Activated CD8-positive, alpha-beta memory T cell treated with anti-CD3 and anti-CD28 coated beads for 4 hours (primary cell): ENCODE measurements at places on chromosomes 6 and 20.

GRCh38 chr6:16130932-16131387 is 2.1 kb downstream of the MYLIP start:
- peak; percentile 25 for DNase-seq

DNA sequence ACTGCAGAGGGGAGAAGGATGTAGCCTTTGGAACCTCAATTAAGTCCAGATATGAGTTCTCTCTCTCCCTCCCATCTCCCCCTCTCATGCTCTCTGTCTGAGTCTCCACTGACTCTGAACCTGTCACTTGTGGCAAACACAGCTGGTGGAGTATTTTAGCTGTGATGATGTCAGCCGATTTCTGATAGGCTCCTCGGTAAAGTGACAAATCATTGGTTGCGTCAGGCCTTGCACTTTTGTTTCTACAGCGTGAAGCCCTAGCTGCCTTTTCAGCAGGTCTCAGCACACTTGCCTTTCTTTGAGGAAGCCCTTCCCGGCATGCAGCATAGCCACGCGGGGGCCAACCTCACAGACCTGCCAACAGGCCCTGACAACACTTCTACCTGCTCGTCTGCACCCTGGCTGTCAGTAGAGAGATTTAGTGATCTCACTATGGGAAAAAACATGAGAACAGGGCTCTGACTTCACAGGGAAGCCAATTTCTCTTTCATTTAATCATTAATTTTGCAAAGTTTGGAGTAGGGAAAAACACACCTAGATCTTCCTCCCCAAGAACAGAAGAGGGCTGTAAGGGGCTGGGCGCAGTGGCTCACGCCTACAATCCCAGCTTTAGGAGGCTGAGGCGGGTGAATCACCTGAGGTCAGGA is 84.4 kb downstream of the GMPR start:
- peak; percentile 59 for DNase-seq

GRCh38 chr20:19649041-19649440 is 109.0 kb upstream of the RIN2 start:
- DNase-seq = no peak

DNA sequence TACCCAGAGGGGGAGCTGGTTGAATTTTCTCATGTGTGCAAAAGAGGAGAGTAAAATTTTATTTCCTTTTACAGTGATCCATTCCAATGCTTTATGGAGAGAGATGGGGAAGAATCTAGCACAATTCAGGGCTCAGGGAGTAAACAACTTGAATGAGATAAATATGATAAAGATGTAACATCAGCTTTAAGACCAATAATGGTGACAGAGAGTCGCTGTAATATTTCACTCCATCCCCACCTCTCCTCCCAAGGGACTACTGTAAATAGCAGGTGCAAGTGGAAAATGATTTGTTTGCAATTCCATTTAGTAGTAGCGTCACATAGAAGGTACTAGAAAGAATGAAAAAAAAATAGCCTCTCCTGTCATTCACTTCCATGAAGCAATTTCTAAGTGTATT is 4.8 kb downstream of the CRISP3 start:
- DNase-seq = no peak

DNA sequence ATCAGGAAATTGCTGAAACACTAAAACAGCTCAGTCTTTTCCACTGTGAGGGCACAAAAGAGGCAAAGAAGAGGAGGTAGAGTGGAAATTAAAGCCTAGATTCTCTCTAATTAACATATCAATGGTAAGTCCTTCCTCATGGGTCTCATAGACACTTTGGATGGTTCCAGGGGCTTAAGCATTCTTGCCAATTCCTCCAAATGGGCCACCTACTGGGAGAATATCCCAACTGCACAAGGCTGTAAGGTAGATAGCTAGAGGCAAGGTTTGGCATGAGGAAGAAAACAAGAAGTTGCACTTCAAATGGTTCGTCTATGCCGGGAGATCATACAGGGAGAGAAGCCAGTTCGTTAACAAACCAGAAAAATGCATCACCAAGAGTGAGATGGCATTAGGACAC is 107.6 kb upstream of the KHDRBS2 start:
- DNase-seq = no peak

DNA sequence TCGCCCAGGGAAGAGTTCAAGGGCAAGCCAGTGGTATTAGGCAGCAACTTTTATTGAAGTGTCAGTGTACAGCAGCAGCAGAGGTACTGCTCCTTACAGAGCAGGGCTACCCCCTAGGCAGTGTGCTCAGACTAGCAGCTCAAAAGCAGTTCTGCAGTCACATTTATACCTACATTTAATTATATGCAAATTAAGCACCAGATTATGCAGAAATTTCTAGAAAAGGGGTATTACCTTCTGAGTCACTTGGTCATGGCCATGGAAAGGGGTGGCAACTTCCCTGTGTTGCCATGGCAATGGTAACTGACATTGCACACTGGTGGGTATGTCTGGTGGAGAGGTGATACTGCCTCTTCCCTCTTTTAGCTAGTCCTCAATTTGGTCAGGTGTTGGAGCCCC is 2.1 kb upstream of the ZKSCAN4 start:
- no peak for DNase-seq

DNA sequence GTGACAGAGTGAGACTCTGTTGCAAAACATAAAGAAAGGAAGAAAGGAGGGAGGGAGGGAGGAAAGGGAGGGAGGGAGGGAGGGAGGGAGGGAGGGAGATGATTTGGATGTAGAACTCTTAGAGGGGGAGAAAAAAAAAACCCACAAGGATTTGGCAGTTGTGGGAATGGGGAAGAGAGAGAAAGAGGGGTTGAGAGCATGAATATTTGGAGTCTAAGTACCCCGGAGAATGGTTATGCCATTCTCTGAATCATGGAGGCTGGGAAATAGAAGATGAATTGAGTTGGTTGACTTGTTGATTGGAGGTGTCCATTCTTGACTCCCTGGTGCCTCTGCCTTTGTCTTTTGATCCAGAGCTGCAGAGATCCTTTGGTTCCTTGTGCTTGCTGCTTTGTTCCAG is 35.7 kb downstream of the RALY start:
- DNase-seq = no peak

GRCh38 chr20:24985802-24986201 is 6.7 kb downstream of the APMAP start:
- DNase-seq = no peak

GRCh38 chr6:167398214-167399050 is 73.5 kb downstream of the TTLL2 start:
- no peak for DNase-seq

DNA sequence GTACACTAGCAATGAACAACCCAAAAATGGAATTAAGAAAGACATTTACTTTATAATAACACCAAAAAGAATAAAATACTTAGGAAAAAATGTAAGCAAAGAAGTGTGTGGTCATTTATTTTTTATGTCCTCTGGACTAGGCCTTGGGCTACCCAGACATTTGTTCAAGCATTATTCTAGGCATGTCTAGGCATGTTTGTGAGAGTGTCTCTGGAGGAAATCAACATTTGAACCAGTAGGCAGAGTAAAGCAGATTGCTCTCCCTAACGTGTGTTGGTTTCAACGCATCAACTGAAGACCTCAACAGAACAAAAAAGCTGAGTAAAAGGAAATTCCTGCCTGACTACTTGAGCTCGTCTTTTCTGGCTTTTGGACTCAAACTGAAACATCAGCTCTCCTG is 84.5 kb downstream of the ANKEF1 start:
- no peak for DNase-seq

GRCh38 chr6:118714756-118715155 is 63.4 kb upstream of the CEP85L start:
- no peak for DNase-seq

DNA sequence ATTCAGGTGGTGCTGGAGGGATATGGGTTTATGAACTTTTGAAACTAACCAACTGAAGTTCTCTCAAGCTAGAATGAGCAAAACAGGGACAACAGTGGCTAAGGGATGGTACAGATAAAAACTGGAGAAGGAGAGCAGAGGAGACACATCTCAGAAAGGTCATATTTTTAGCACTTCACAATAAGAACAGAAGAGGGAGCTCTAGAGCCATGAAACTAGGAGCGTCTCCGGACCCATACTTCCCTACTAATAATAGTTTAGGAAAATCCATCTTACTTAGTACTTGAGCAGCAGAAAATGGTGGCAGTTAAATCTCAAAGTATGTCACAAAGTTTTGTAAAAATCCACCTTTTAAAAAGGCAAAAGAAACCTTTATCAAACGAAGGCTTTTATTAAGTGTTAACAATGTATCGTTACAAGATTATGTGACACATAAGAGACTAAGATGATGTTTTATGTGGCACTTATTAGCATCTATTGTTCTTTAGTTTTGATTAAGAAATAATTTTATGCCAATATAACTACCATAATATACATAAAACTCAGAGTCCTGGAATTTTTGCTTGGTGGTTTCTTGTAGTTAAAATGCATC is 278.6 kb downstream of the TBC1D32 start:
- no peak for DNase-seq

DNA sequence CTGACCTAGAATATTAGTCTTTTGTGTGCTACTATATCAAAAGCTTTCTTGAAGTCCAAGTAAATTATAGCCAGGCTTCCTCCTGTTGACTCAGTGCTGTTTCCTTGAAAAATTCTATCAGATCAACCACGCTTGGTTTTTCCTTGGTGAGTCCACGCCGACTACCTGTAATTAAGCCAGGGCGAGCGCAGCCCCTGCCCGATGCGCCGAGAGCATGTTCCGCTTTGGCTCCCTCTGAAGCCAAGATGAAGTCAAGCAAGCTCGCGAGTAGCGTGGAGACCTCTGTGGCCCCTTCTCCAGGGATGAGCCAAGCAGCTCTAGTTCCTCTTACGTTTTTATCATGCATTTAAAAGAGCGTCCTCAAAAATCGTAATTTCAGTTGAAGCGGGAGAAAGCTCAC is 641.2 kb downstream of the CDH26 start:
- DNase-seq = no peak

DNA sequence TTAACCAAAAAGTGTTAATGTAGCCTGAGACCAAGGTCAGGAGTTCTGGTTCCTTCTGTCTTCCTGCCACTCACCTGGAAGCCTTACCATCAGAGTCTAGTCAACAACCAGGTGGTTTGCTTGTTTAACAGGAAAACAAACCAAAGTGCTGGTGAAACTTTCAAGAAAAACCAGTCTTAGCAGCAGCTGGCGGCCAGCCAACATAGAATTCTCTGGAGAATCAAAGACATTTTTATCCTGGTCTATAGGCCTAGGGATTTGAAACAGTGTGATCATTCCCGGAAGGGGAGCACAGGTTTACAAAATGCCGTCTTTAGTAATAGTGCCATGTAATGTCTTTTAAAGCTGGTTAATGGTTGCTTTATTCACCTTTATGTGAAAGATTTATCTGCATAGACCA is 146.6 kb upstream of the AKIRIN2 start:
- DNase-seq = no peak

DNA sequence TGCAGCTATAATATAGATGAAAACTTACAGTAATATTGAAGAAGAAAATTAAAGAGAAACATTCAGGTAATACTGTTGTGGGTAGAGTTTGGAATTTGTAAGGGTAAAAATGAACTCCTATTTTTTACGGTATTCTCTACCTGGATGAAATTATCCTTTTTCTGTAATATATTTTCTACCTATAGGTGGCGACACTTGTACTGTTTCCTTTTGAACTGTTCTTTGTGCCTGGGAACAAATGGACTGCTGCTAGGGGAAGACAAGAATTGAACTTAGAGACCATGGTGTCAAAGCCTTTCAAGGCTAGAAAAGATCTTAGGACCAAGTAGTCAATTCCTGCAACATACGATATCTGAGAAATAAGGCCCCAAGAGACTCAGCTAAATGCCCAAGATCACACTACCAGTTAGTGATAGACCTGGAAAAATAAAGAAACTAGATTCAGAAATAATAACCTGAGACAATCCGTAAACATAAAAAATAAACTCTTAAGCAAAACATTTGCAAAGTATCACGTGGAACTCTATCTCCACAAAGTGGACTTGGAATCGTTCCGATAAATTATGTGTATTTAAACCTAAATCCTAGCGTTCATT is 383.8 kb downstream of the TFAP2A start:
- no peak for DNase-seq

GRCh38 chr6:137866914-137867684 is at the start of gene TNFAIP3:
Gene TNFAIP3 (plus strand): TSS chr6:137867259. CDS start chr6:137871228, 3,969 bp downstream.
- DNase-seq = peak; percentile 92

GRCh38 chr6:13943943-13944342 is 19.2 kb downstream of the RNF182 start:
- DNase-seq = no peak

- DNase-seq = no peak
Observed at GRCh38 chr6:4732691-4733315, 43.4 kb upstream of the CDYL start.

DNA sequence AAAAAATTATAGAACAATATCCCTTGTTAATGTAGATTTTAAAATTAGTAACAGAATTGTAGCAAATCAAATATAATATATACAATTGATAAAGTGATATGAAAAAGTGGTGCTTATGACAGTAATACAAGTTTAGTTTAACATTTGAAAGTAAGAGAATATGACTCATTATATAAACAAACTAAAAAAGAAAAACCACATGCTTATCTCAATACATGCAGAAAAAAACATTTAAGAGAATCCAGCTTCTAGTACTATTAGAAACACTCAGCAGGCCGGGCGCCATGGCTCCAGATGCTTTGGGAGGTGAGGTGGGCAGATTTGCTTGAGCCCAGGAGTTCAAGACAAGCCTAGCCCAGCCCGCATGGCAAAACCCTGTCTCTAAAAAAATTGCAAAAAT is 60.7 kb upstream of the LAMA2 start:
- DNase-seq = no peak

DNA sequence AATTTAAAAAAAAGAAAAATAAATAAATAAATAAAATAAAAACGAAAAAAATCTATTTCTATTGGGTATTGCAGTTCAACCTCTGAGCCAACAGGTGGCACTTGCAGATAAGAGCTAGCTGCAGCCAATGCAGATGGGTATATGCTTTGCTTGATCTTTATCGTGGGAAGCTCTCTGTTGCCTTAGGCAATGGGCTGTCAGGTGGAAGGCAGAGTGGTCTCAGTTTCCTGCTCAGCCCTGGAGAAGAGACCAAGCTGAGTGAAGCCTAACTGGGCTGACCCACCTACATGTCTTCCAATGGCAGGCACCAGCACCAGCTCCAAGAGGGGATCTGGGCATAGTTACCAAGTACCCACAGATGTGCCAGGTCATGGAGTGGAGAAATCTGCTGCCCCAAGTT is 95.0 kb downstream of the AK9 start:
- DNase-seq = no peak

DNA sequence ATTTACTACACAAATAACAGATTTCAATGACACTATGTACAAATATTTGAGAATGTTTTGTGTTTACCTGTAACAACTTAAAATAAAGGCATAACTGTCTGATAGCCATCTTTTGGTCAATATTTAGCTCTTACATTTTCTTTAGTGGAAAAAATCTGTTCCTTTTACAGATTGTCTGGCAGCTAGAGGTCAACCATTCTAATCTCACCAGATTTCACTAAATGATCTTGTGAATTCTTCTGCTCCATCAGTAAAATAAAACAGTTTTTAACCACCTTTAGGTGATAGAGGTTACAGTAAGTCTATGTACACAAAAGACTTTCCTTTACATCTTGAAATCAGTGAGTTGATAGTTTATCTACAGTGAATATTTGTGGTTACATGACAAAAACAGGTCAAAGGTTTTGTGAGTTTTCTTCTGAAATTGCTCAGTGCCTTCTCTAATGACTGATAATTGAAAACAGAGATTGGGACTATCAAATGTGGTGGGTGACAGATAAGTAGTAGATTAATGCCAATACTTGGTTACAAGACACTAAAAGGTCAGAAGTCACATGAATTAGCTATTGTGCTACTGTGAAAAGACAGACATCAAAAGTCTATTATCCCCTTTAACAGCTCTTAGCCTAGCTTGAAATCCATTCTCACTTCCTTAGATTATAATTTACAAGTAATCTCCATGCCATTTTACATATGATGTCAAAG is 47.4 kb downstream of the BMP5 start:
- no peak for DNase-seq

- DNase-seq = no peak
Observed at GRCh38 chr20:32718749-32719348, 24.4 kb downstream of the COMMD7 start.
